M059J (cell line): ENCODE measurements at places on chromosomes 6 and 20. TPM values are rescaled to one million over a fixed set of nuclear protein-coding genes. Genes with fewer than 3 reads are reported as not detected.

Gene PHF1
- 61.9 and 67.3 TPM in 2 replicates for total RNA-seq

Gene IL17A
- total RNA-seq = not detected in 2 replicates

Gene GSTA3
- 0.27 and 2.4 TPM in 2 replicates for total RNA-seq

Gene CDSN
- total RNA-seq = not detected in 2 replicates

DNA sequence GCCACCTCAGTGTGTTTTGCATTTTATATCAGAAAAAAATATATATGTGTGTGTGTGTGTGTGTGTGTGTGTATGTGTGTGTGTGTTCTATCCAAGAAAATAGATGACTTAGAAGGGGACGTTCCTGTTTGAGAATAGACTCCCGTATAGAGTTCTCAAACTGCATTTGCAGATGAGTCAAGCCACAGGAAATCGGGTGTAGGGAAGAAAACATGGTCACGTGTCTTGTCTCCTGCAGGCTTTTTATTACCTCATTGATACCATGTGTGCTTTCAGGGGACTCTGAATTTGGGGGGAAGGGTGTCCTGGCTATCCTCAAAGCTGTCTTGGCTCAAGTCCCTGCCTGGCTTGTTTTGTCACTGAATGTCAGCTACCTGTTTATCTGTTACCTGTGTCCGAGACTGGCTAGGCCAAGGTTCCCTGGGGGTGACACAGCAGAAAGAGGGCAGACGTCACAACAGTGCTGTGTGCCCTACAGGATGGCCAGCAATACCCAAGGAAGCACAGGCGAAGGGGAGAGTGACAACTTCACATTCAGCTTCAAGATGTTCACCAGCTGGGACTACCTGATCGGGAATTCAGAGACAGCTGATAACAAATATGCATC, 55.7 kb upstream of the NOP56 start:
- DNase-seq = peak; percentile 46

DNA sequence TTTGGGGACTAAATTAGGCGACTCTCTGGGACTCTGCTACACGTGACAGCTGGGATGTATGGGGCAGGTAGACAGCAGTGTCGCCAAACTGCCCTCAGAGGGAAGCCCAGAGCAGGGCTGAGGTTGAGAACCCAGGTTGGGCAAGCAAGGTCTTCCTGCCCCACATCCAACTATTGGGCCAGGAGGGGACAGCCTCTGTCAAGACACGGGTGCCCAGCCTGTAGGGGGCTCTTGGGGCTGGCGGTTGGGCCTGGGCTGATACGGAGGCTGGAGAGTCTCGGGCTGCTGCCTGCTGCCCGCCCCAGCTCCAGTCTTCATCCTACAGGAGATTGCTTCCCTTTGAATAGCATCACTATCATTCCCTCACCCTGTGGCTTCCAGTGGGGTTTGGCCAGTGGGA, 33.3 kb downstream of the CPNE5 start:
- DNase-seq = no peak

- DNase-seq = no peak
Measured at GRCh38 chr6:155578251-155578650, 122.6 kb upstream of the NOX3 start.

DNA sequence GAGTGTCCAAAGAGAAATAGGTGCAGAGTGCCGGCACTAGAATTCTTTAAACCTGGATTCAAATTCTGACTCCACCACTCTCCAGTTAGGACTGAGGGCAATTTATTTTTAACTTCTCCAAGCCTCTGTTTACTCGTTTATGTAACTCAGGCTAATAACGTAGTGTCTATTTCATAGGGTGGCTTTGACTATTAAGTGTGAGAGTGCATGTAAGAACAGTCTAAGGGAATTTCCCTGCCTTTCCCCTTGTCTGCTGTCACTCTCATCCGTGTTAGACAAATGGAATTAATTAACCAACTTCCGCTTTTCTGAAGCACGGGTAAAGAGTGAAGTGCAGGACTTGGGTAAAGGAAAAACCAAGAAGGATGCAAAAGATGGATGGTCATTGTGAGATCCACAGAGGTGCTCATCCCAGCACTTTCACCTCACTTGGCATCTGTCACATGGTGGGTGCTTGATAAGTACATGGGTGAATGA, 4.1 kb upstream of the ZKSCAN8 start:
- peak; percentile 49 for DNase-seq

DNA sequence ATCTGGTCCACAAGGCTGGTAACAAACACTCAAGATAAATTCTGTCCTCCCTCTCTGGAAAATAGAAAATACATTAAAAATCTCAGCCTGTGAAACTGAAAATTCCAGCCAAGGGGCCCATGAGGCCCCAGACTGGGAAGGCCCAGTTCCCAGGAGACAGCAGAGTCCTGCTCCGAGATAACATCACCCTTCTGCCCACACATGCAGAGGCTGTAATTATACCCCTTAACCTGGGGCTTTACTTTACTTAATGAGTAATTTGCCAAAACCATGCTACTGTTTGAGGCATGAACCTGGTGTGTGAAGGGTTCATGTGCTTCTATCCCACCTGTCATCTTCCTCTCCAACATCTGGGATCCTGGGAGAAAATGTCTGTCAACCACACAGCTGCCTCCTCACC, 398.9 kb upstream of the SULF2 start:
- no peak for DNase-seq

DNA sequence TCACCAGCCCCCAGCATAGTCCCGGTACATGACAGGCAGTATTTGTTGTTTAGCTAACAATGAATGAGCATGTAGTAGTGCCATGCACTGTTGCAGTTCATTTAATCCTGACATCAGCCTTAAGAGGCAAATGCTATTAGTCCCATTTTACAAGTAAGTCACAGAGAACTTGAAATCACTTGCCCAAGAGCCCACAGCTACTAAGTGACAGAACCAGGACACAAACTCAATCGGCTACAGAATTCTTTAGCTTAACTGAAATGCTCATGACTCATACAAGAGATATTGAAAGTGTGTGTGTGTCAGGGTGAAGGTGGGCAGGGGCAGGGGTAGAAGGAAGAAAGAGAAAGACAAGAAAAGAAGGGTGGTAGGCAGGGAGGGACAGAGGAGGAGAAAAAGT, 52.7 kb downstream of the UNC5CL start:
- DNase-seq = peak; percentile 54

- DNase-seq = peak; percentile 35
Measured at GRCh38 chr6:101114703-101115102, 233.6 kb upstream of the ASCC3 start.

DNA sequence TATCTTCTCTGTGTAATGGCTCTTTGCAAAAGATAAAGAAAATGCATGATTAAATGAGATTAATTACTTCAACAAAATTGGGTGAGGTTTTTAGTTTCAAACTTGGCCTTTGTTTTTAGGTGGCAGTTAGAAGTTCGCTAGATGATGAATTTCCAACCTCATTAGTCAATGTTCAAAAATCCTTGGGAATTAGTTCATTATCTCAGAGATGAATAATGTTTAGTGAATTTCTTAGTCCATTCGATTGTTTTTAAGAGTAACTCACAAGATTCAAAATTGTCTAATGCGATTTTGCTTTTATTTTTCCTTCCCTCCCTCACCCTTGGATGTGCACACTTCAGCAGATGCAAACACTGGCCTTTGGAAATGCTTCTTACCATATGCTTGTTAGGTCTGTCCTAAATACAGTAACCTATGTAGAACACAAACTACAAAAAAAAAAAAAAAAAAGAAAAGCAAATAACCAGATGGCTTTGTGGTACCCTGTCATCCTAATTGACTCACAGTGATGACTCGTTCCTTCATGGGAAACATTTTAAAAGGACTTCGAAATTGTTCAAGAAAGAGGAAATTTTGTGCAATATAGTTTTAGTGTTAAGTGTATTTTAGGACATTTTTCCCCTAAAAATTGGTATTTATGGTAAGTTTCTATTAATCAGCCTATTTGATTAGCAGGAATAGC, 66.7 kb downstream of the FAM229B start:
- peak; percentile 87 for DNase-seq

DNA sequence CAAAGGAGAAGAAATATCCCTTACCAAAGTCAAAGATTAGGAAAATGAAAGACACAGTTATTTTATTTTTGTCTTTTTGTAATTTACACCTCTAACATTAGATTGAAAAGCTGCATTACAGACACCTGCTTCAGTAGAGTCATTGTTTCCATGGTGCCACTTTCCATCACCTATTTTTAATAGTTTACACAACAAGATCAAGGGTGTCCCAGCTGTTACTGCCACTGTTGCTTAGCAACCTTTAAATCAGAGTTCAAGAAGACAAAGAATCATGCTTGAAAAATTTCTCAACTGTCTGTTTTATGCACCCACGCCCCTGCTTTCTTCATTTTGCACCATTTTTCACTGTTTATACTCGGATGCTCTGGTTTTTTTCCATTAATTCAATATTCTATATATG, 668.2 kb upstream of the GJE1 start:
- DNase-seq = peak; percentile 86

DNA sequence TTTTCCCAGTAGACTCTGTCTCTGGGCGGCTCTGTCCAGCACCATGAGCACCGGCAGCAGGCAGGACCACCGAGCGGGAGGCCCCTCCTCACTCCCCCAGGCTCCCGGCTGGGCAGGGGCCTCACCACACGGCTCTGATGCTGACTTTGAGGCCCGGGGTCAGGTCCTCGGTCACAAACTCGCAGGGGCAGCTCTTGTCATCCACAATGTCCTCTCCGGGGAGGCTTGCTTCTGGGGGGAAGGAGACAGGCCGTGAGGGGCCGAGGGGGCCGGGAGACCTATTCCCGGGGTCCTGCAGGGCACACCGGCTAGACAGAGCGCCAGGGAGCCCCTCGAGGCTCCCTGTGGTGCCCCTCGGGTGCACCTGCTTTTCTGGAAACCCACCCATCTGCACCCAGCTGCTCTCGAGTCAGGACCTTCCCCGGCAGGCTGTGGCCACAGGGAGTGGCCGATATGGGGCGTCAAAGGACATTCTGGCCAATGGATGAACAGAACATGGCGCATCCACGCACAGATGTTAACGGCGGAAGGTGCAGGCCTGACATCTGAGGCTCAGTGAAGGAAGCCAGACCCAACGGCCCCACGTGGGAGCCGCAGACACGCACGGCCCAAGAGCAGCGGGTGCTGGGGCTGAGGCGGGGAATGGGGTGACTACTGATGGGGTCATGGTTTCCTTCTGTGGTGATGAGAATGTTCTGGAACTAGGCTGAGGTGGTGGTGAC, 53.0 kb upstream of the CHRNA4 start:
- no peak for DNase-seq

DNA sequence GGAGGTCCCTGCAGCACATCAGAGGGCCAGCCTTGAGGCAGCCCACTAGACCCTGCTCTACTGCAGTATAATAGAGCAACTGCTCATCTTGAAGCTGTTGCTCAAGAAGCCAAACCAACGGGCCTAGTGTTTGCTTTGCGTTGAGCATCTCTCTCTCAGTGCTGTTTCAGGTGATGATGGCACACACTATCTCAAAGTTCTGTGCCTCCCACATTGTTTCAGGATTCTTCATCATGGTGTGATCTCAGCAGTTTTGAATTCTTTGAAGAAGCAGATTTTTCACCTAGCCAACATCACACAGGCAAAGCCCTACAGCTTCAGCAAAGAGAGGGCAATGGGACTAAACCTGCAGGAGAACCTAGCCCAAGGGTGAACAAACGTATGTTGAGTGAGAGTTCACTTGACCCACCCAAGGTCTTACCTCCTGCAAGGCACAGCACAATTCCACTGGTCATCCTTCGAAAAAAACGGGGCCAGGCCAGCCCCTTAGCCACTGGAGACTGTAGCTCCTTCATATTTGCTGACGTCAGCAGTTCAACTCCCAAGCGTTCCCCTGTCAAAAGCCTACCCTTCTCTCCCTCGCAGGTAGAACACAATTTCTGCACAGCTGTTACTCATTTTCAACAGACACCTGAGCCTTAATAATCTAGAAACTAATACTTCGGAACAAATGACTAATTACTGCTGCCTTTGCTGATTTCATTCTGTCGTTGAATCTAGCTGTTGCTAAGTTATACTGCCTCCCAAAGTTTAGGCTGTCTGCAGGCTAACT, 15.8 kb downstream of the MYB start:
- no peak for DNase-seq

- DNase-seq = no peak
Measured at GRCh38 chr6:157434349-157435033, 53.5 kb downstream of the ZDHHC14 start.

DNA sequence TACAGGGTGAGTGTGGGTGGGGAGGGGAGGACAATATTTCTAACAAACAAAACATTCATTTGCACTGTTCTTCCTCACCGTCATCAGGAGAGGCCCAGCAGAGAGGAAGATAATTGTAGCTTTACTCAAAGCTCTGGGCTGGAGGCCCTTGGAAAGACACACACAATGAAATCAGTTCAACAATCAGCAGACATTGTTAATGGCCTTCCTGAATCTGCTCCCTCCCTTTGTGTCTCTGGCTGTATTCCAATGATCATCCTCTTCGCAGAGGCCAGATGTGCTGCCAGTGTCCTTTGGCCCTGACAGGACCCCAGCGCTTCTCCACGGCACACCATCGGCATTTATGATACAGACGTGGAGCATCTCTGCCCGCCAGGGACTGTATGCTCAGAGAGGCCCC, 44.6 kb upstream of the LRFN2 start:
- no peak for DNase-seq

GRCh38 chr6:26311012-26311384, 54.0 kb upstream of the BTN3A2 start:
- peak; percentile 79 for DNase-seq

- no peak for DNase-seq
Measured at GRCh38 chr20:44981736-44982406, 15.6 kb downstream of the STK4 start.
